ENCODE measurements at places on chromosomes 2 and 18. TPM values are rescaled to one million over a fixed set of nuclear protein-coding genes. Genes with fewer than 3 reads are reported as not detected.

GRCh38 chr2:161019311-161019710 is 140.9 kb upstream of the TANK start:
- no peak overlapping the region for H3K27ac ChIP-seq
- H3K27me3 ChIP-seq, result no peaks in the 10 kb centered on the region
- H3K4me3 ChIP-seq, result no peak overlapping the region
- no peaks in the 10 kb centered on the region for H3K4me1 ChIP-seq

- H3K27me3 ChIP-seq, result no peaks in the 10 kb centered on the region
- no peak overlapping the region for H3K27ac ChIP-seq
- no peaks in the 10 kb centered on the region for H3K4me1 ChIP-seq
- H3K36me3 ChIP-seq, result no peaks in the 10 kb centered on the region
- DNase-seq, result no peak
- H3K4me3 ChIP-seq, result no peak overlapping the region
Observed at GRCh38 chr2:161873707-161874106, 200.3 kb downstream of the DPP4 start.

- DNase-seq, result no peak
- no peak overlapping the region for H3K4me3 ChIP-seq
- no peaks in the 10 kb centered on the region for H3K27me3 ChIP-seq
- H3K4me1 ChIP-seq, result no peaks in the 10 kb centered on the region
Observed at GRCh38 chr18:56869189-56869777, 218.1 kb downstream of the WDR7 start.

- H3K4me3 ChIP-seq, result no peak overlapping the region
- no peaks in the 10 kb centered on the region for H3K4me1 ChIP-seq
- H3K27ac ChIP-seq, result no peak overlapping the region
- no peak for DNase-seq
- no peaks in the 10 kb centered on the region for H3K36me3 ChIP-seq
- no peaks in the 10 kb centered on the region for H3K27me3 ChIP-seq
Observed at GRCh38 chr2:227125506-227125905, 38.5 kb downstream of the COL4A4 start.

GRCh38 chr2:6826081-6826913 is 39.4 kb downstream of the CMPK2 start:
- no peak overlapping the region for H3K27ac ChIP-seq
- no peak overlapping the region for H3K4me3 ChIP-seq
- no peaks in the 10 kb centered on the region for H3K27me3 ChIP-seq

DNA sequence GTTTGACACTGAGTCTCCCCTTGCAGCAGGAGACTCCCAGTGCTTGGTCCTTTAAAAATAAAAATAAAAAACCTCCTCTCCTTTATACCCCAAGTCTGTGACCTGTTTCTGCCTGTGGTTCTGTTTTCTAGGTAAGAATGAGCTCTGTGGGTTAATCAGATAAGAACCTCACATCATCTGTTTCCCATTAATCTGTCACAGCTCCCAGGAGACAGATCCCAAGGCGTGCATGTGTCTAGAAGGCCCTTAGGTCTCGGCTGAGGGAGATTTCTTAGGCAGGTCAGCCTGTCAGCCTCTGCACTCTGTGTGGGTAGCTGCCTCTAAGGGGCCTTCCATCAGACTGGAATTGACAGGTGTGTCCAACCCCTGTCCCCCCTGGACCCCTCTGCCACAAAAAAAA is 80.7 kb downstream of the FHOD3 start:
- no peaks in the 10 kb centered on the region for H3K27me3 ChIP-seq
- no peak overlapping the region for H3K27ac ChIP-seq
- H3K36me3 ChIP-seq, result no peaks in the 10 kb centered on the region
- no peaks in the 10 kb centered on the region for H3K4me1 ChIP-seq

DNA sequence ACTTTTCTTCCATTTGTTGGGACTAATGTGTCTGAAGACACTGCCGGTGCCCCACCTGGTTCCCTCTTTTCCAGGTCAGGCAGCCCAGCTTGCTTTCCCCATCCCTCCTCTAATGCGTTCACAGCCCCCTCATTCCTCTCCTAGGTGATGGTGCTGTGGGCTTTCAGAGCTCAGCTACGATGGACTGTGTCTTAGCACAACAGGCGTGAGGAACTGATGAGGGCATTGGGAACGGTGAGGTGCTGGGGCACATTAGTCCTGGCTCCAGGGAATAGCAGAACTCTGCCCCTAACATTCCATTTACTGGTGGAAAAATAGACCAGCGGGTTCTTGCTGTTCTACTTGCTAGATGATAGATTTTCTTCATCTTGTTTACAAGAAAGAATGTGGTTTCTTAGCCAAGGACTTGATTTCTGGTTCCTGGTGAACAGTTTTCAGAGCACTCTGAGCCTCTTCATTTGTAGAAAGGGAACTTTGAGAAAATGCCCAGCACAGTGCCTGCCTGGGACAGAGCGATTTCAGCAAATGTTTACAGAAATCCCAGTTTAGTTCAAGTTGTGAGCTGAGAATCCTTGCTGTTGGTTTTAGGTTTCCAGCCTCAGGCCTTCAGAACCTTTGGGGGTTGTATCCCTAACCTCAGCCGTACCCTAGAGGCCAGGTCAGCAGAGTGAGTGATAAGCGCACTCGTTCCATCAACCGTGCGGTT is 42.5 kb downstream of the LDLRAD4 start:
- peaks cover 42% of the 10 kb centered on the region for H3K4me1 ChIP-seq
- H3K27me3 ChIP-seq, result no peaks in the 10 kb centered on the region
- peak overlapping the region; percentile 39 for H3K27ac ChIP-seq

GRCh38 chr2:129459200-129459876 is 520.1 kb upstream of the RAB6C start:
- H3K27me3 ChIP-seq, result no peaks in the 10 kb centered on the region
- H3K4me3 ChIP-seq, result no peak overlapping the region
- no peaks in the 10 kb centered on the region for H3K4me1 ChIP-seq
- H3K36me3 ChIP-seq, result no peaks in the 10 kb centered on the region
- DNase-seq, result no peak
- H3K27ac ChIP-seq, result no peak overlapping the region

The REG3G gene
- total RNA-seq, result not detected

The CDKL4 gene
- total RNA-seq, result not detected
